ENCODE measurements at places on chromosomes 4 and X.
A peak's percentile ranks its signal among the peaks of the same experiment; 100 is the strongest.

DNA sequence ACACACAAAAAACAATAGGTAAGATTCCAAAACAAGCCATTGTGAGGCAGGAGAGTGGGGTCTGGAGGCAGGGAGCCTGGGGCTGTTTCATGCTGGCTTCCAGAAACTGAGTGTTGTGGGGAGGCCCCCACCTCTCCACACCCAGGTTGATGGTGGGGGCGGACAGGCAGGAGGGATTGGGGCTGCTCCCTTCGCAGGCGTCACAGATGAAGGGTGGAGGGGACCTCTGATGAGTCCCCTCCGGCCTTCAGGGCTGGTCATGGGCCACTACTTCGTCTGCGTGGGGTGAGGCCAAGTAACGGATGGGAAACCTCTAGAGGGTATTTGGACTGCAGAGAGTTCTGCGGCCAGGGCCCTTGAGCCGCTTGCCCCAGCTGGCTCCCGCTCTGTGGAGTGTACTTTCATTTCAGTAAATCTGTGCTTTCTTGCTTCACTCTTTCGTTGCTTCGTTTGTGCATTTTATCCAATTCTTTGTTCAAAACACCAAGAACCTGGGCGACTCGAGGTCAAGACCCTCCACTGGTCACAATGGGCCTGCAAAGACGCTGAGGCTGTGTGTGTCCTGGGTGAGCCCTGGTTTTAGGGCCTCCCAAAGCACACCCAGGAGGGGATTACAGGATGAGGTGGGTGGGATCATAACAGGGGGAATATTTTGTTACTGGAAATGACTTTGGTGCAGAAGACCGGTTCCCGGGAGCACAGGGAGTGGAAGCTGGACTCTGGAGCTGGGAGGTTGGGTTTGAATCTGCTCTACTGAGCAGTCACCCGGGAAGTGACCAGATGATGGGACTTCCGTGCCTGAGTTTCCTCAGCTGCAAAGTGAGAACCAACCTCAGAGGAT lies 83.7 kb upstream of the ADRA2C start:
- DNase-seq: no peak

DNA sequence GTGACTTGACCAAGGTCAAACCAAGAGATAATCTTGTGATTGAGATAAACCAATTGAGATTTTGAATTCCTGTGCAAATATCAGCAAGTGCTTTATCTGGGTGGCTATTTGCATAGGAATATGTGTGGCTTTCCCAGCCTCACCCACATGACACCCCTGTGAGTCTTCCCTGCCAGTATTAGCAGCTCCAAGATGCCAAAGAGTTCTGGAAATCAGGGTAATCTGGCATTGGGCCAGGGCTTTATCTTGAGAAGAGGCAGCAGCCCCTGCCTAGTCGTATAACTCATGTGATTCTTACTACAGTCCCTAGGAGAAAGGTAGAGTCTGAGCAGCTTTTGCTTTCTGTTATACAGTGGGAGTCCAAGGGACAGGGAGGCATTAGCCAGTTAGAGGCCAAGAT lies 87.7 kb downstream of the RLIM start:
- no peak for DNase-seq

DNA sequence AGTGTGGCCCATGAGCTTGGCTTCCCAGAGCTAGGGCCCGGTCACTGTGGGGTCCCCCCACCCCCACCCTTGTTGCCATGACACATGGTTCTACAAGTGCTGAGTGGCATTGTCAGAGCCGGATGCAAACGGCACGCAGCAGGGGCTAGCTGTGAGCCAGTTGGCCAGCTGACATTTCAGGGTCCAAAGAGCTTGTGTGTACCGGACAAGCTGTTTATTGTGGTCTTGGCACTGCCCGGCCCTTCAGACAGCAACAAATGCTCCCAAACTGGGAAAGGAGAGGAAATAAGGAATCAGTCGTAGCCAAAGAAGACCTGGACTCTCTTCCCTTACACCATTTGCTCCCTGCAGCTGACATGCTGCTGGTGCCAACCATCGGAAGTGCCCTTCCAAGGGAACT lies 36.8 kb downstream of the TSC22D3 start:
- DNase-seq: no peak

DNA sequence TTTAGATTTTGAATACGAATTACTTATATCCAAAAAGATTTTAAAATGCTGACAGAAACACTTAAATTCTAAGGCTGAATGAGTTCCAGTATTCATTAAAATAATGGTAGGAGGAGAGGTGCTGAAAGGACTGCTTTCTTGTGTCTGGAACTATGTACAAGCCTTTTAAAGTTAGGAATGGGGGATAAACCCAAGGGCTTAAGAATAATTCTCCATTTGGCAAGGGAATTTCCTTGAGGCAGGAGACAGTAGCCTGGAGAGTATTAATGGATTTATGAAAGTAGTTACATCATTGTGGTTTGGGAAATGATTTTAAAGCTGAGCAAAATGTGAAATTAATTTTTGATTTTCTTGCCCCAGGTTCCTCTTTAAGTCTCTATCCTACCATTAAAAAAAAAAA lies 266.5 kb upstream of the KCNIP4 start:
- no peak for DNase-seq

DNA sequence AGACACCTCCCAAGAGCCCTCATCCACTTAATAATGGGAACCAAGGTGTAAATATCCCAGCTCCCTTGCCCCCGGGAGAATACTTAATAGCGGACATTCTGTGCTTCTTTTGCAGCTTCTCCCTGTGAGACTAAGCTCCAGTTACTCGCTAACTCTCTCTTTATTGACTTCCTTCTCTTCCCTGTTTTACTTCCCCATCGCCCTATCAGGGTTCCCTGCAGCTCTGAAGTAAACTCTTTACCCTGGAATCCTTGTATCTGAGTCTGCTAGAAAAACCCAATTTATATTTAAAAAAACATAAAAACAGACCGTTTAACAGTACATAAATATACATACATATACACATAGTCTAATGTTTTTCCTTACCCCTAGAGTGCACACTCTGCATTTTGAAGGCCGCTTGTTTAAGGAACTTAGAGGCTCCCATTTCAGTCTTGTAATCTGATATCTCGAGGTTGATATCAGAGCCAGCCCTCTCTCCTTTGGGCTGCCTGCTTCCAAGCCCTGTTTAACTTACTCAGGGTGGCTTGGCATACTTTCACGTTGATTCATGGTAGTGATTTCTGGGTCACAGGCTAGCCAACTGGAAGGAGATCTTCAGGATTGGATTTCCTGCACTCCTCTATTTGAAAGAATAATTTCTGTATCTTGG lies 177.4 kb upstream of the SCML1 start:
- peak; percentile 76 for DNase-seq

- DNase-seq: no peak
These were observed 9.7 kb downstream of the EFNB1 start for GRCh38 chrX:68838571-68838910.

GRCh38 chr4:2789351-2789750 lies 3.5 kb upstream of the SH3BP2 start:
- DNase-seq: no peak

- peak; percentile 80 for DNase-seq
These were observed 16.7 kb upstream of the SOD3 start for GRCh38 chr4:24778464-24779225.

GRCh38 chr4:117637347-117637746 lies 396.9 kb upstream of the NDST3 start:
- no peak for DNase-seq

DNA sequence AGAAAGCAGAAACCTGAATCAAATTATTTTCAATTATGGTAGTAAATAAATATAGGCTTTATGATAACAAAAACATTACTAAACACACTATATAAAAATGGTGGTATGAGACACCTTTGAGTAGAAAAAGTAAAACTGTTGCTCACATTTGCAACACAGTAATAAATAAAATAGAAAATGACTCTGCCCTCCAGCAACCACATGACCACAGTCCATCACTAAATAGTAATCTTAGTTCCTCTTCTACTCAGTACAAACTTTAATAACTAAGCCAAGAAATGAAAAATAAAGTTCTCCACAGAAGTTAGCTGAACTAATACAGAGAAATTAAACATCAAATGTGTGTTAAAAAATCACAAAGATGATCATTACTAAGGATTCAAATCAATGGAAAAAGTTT lies 108.5 kb downstream of the ADGRA3 start:
- no peak for DNase-seq

DNA sequence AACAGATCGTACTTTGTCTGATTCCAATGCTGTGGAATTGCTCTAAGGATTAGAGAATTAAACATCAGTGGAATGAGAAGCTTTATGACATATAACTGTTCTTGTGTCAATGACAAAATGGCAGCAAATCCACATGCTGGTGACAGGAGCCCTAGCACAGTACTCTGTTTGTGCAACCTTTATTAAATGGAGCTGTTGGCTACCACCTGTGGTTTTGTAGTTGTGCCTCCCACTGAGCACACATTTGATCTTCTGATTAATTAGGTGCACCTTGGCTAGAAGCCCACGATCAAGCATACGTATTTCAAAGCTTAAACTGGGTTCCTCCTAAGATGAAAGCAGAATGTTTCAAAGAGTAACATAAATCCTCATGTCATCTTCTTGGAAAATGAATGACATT lies 394.0 kb upstream of the IGFBP7 start:
- no peak for DNase-seq

GRCh38 chrX:131764216-131764615 lies 220.3 kb downstream of the OR13H1 start:
- no peak for DNase-seq

DNA sequence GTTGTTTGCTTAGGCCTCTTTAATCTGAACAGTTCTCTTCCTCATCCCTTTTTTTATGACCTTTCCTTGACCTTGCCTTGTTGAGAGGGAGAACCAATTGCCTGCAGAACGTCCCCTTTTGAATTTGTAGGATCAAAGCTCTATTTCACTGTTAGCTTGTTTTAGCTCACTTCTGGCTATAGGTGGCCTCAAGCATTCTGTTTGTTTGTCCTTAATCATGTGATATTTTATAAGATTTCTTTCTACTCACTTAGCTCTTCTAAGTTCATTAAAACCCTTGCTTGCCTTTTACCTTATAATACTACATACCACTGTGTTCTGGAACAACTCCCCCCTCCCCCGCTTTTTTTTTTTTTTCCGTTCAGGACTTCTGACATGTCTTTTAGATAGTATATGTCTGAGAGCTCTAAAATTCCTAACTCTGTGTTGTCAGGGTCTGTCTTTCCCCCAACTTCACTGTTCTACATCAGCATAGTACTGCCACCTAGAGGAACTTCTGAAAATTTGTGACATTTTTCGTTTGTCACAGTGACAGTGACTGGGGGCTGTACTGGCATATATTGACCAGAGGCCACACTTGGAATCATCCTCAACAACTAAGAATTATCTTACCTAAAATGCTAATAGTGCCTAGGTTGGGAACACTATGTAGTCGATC lies 128.5 kb downstream of the LARP7 start:
- DNase-seq: no peak

- DNase-seq: no peak
These were observed 32.1 kb upstream of the GLRA2 start for GRCh38 chrX:14497184-14497666.

GRCh38 chrX:152074163-152074562 lies 64.2 kb downstream of the MAGEA10 start:
- DNase-seq: no peak

DNA sequence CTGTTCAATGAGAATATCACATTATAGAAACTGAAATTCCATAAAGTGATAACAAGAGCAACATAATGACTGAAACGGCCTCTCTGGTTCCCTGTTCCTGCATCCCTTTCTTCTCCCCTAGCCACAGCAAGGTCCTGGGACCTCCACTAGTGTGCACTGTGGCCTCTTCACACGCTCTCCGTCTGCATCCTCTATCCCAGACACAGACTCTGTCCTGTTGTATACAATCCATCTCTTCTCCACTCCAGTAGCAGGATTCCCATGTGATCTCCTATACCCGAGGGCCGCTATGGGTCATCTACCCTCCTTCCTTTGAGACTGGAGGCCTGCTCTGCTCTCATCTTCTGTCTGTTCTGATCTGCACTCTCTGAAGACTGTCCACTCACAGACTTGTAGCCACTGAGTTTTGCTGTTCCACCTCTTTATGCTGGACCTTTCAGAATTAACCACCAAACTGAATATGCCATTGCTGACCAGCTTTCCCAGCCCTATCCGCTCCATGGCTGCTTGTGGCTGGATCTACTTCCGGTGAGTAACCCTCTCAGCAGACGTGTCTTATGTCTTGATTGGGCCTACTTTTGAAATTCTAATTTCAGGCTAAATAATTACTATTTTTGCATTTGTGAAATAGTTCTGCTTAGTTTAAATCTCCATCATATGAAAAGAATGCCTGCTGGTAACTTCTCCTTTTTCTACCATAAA lies 105.1 kb upstream of the NAP1L5 start:
- DNase-seq: no peak

GRCh38 chr4:81659051-81659450 lies 187.3 kb upstream of the RASGEF1B start:
- DNase-seq: no peak

- no peak for DNase-seq
These were observed 390.0 kb downstream of the GRXCR1 start for GRCh38 chr4:43282534-43282933.

DNA sequence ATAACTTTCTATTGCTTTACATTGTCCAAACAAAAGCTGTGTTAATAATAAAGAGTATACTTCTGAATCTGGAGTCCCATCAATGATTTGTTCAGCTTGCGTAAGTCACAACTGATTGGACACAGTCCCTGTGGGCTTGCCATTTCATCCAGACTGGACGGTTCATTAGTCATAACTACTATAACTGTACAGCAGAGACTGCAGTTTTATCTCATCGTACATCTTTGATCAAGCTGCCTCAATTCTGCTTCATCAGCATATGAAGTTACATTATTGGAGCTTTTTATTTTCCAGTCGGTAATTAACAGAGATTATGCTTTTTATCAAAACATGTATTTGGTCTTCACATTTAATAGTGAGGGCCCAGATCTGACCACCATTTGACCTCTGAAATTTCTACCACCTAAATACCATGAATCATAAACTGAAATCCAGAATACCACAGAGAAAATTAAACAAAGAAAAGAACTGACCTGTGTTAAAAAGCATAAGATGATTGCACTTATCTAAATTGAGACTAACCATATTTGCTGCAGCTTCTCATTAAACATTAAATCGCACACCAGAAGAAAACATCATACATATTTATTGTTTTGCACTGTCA lies 12.5 kb upstream of the MAB21L2 start:
- no peak for DNase-seq

- DNase-seq: peak; percentile 12
These were observed 66.1 kb downstream of the NR3C2 start for GRCh38 chr4:148376151-148376550.

DNA sequence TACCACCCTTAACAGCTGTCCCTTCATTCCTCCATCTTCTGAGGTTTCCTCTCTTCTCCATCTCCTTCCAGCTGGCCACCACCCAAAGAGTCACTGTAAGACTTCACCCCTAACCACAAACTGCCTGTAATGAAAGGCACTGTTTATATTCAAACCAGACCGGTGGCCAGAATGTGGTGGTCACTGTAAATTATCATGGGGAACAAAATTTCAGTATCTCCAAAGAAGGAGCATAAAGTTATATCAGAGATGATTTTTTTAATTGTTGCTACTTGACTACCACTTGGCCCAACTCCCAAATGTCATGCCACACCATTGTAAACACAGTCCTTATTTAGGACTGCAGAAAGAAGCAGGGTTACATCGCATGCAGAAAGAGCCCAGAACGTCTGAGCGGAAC lies 44.8 kb downstream of the SMARCA1 start:
- peak; percentile 25 for DNase-seq

Data from MG63 (cell line).